Muscle of arm (tissue), 14 donors: ENCODE measurements at places on chromosomes 4 and X.

DNA sequence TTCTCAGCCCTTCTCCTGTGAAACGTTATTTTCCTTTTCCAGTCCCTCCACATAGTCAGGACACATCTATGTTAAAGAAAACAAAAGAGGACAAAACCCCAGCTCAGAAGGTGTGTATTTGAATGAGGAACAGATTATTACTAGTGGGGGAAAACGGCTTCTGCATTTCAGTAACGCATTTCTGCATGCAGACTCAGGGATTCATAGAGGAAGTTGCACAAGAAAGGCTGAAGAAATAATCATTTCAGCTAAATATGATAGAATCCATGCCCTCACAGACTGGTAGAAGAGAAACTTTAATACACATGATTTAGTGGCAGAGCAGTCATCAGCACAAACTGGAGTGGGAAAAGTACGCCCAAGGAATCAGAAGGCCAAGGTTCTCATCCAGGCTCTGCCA, 270.8 kb upstream of the FGF13 start:
- no peak for DNase-seq

DNA sequence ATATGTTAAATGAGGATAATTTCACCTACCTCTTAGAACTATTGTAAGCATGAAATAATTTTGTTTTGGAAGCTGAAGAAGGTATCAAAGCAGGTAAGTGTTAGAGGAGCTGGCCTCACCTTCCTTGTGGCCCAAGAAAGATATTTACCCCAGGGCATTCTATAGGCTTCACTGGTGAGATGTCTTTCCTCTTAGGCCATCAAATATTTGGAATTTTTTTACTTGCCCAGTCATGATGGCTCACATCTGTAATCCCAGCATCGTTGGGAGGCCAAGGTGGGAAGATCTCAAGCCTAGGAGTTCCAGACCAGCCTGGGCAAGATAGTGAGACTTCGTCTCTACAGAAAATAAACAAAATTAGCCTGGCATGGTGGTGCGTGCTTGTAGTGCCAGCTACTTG, 6.1 kb upstream of the SMS start:
- DNase-seq, result no peak

DNA sequence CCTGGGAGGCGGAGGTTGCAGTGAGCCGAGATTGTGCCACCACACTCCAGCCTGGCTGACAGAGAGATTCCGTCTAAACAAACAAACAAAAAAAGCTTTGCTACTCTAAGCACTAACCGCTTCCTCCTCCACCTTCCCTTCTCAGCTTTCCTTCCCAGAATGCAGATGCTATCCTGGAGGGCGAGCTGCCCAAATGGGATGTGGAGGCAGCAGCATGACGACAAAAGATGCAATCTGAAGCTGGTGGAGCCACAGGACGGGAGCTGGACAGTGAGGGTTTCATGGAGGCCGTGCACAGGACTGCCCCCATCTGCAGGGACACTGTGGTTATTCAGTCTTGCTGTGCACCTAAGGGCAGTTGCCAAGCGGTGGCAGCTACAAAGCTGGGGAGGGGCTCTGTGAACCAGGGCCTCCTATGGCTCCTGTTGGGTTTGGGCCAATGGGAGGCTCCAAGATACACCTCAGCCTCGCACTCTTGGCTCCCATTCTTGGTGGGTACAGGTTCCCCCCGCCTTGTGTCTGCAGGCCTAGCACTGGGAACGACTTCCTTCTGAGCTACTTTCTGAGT, 47.4 kb downstream of the WDR1 start:
- DNase-seq, result no peak

DNA sequence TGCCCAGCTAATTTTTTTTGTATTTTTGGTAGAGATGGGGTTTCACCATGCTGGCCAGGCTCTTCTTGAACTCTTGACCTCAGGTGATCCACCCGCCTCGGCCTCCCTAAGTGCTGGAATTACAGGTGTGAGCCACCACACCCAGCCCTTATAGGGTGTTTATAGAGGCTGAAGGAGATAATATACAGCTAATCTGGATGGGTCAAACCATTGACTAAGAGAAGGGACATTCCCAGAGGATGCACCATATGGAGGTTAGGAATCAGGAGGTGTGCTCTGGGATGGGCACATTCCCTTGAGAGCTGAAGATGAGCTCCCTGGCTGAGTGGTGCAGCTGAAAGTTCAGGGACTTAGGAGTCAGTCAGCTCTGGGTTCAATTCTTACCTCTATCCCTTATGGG, 68.3 kb upstream of the SHISA3 start:
- DNase-seq, result no peak

DNA sequence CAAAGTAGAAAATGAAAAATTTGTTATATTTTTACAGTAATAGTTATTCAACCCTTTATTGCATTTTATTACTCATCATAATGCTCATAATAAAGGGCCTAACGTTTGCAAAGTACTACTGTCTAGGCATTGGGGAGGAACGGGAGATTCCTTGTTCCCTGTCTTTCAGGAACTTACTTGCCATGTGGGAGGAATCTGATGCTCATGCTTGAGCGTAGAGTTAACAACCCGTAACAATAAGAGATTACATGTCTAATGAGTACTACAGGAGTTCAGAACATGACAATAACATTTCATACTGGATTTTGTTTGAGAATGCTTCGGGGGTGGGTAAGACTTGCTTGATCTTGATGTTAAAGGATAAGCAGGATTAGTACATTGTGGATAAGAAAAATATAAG, 2.9 kb downstream of the CCSER1 start:
- DNase-seq, result no peak

DNA sequence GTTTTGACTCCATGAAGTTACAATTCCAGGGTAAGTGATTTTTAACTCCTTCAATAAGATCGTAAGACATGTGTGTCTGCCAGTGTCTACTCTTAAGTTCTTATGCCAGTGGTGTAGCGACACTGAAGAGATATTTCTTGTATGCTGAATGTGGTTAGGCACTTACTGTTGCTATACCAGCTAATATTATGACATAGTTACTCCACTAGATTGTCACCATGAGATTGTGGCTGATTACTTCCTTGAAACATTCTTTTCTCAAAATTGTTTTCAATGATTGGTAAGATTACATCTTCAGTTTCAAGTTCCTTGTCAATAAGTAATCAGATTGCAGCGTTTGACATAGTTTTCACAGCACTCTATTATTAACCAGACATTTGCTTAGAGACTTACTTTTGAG, 60.6 kb upstream of the PAGE5 start:
- DNase-seq, result no peak

- DNase-seq, result no peak
Observed at GRCh38 chr4:2163311-2163821, 78.6 kb downstream of the HAUS3 start.

DNA sequence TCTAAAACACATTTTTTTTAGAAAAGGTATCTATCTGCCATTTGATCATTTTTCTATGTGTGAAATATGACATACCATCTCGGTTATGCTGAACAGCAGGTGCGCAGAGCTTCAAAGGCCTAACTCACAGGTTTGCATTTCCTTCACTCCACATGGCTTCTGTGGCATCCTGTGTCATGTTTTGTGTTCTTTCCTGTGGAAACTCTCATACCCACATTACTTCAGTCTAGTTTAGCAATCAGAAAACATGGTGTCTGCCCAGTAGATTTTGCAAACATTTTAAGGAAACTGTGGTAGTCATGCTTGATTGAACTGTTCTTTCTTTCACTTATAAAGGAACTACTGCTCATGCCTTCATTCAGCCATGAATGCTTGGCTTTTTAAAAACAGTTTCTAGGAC, 11.3 kb upstream of the ARAP2 start:
- no peak for DNase-seq

- no peak for DNase-seq
Observed at GRCh38 chr4:155377276-155377675, 511 bp upstream of the MAP9 start.

DNA sequence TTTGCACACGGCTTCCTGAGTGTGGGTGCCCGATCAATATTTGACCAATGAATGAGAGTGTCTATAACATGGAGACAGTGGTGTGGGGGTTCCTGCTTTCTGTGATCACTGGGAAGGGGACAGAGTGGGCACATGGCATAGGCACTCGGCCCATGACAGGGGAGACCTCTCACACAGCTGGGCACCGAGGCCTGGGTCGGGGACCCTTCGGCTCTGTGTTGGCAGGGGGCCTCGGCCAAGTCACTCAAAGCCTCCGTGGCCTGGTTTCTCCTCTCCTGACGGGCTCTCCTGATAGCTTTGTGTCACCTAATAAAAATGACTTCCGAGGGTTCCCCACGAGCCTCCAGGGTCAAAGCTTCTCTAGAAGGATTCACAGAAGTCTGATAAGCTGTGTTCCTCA, 43.9 kb upstream of the PSAPL1 start:
- no peak for DNase-seq

GRCh38 chr4:176631611-176632010, 161.1 kb downstream of the VEGFC start:
- no peak for DNase-seq

DNA sequence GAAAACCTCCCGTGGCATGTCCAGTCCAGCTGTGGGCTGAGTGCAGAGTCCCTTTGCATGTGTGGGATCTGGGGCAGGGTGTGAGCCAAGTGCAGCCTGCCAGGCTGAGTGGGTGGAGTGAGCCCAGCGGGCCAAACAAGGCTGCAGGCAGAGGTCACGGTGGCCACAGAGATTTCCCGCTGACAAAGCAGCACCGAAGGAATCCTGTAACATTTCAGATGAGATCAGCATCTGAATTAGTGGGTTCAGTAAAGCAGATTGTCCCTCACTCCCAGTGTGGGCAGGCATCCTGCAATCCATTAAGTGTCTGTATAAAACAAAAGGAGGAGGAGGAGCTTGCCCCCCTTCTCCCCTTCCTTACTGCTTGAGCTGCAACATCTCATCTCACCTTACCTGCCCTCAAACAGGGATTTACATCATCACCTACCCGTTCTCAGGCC, 324.4 kb downstream of the FAT4 start:
- no peak for DNase-seq
